ENCODE measurements at places on chromosomes 12 and 14.

- DNase-seq: peak; percentile 30
Observed at GRCh38 chr14:25868521-25869314, 729.1 kb downstream of the NOVA1 start.

- no peak for DNase-seq
Observed at GRCh38 chr14:85675957-85676356, 146.0 kb downstream of the FLRT2 start.

DNA sequence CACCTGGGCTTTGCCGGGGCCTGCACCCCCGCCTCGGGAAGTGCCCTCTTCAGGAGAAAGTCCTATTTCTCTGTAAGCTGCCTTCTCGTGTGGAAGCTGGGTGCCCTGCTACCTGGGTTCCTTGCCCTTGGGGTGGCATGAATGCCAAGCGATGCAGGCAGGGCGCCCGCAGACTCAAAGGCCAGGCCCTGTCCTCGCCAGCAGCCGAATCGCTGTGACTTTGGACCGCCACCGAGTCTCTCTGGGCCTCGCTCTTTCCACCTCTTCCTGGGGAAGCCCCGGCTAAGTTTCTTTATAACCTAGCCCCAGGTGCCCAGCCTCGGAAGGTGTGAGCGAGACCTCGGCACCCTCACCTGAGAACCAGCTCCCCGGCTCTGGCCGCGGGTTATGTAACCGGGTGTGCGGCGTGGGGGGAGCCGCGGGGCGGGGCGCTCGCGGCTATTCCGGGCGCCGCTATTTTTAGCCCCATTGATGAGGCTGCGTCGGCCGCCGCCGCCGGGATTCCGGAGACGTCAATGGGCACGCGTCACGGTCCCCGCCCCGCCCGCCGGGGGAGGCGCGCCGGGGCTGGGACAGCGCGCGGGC is 14.6 kb upstream of the NR4A1 start:
- DNase-seq: no peak

- DNase-seq: no peak
Observed at GRCh38 chr12:119168721-119169120, 10.0 kb upstream of the HSPB8 start.

- peak; percentile 73 for DNase-seq
Observed at GRCh38 chr12:2057041-2057794, 4.4 kb downstream of the CACNA1C start.

GRCh38 chr12:114420944-114421335 is 15.0 kb upstream of the TBX5 start:
- no peak for DNase-seq

- DNase-seq: no peak
Observed at GRCh38 chr12:51809193-51809592, 39.3 kb downstream of the FIGNL2 start.

GRCh38 chr12:106309671-106310505 is 7.4 kb downstream of the TCP11L2 start:
- DNase-seq: no peak

- DNase-seq: no peak
Observed at GRCh38 chr12:51773145-51773869, 75.2 kb downstream of the FIGNL2 start.

DNA sequence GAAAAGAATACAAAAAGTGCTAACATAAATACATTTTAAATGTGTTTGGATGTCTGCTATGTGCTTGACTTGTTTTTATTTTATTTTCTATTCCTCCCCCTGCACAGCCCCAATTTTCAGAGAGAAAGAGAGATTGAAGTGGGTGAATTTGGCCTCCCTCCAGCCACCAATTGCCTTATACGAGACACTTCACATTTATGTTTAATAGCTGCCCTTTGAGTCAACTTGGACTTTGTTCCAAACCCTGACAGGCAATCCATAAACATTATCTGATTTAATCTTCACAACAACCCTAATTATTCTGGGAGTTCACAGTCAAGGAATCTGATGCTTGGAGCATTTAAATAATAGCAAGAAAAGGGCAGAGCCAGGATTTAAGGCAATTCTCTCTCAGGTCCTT is 161.7 kb downstream of the SLC15A4 start:
- DNase-seq: no peak

GRCh38 chr12:31626270-31626995 is 33.1 kb upstream of the ETFBKMT start:
- no peak for DNase-seq

DNA sequence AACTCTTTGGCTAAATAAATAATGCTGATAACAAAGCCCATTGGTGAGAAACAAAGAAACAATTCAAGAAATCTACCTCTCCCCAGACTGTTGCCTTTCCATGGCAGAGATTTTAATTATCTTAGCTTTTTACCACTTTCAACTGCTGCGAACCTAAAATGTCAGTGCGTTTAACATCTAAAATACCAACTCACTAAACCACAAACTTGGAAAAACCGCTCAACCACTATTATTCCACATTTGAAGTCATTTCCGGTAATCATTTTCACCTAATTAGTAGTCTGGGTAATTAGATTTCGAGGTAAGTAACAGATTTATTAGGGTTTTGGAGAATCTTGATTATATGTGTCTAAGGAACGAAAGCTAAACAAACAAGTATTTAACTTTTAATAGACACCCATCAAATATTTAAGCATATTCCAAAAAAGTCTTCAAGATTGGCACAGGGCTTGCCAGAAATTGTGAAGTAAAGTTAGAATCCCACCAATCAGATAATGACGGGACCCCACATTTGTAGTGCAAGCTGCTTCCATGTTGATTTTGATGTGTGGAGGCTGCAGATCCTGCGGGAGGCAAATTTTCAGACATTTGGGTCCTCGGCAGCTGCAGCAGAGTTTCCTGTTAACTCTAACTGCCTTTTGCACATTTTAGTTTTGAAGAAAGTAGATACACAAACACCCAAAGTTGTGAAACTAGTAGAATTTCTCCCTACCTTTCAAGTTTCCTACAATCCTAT is 4.1 kb downstream of the OTX2 start:
- no peak for DNase-seq

- DNase-seq: no peak
Observed at GRCh38 chr12:49543914-49544815, 5.3 kb downstream of the KCNH3 start.

- DNase-seq: no peak
Observed at GRCh38 chr12:76674669-76675315, 89.1 kb upstream of the ZDHHC17 start.

GRCh38 chr12:113974006-113974405 is 7.9 kb upstream of the RBM19 start:
- DNase-seq: no peak

DNA sequence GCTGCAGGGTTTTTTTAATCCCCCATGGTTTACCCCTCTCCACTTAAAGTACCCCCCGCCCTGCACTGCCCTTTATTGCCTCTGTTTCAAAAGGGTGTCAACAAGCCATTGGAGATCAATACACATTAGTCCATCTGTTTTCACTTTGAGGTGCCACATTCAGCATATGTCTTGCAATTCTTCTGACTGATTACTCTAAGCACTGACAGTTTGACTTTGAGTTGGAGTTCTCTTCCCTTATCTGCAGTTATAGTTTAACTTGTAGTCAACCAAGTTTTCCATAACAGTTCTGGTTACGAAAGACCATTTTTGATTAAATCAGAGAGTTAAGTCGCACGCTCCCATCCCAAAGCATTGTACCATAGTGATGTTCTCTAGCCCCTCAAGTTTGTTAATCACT is 260.8 kb upstream of the TBX3 start:
- DNase-seq: no peak

DNA sequence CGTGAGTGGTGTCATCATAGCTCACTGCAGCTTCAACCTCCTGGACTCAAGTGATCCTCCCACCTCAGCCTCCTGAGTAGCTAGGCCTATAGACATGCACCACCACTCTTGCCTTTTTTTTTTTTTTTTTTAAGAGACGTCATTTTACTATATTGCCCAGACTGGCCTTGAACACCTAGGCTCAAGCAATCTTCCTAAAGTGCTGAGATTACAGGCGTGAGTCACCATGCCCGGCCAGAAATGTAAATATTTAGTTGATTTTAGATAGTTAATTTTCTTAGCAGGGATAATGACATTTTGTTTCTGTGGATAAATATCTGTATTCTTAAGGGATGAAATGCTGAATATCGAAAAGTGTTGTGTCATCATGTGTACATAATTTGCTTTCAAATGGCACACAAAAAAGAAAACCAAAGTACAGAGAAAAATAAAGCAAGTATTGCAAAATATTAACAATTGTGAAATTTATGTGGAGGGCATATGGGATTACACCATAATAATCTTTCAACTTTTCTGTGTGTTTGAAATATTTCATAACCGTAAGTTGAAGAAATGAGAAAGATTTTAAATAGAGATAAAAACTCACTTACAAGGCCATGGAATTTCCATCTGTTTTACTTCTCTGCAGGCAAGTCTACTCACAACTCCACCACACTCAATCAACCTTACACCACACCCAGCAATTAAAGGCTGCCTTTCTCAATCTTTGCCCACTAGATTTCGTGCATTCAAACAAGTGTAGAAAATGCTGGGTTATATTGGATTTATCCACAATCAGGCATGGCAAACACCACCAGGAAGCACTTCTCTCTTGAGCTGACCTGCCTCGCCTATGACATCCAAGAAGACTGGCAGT is 93.7 kb downstream of the SPTSSA start:
- DNase-seq: no peak

DNA sequence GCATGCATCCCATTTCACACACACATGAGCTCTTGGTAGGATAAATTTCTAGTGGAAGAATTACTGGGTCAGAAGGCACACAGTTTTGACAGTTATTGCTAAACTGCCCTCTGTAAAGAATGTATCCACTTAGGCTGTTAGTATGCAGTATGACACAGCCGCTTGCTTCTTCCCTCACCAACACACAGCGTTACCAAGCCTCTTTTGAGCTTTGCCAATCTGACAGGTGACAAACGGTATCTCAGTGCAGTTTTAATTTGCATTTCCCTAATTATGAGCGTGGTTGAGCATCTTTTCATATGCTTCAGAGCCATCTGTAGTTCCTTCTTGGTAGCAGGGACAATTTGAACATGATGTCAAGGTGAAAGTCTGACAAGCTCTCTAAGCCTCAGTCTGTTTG is 42.9 kb downstream of the HRK start:
- DNase-seq: no peak

GRCh38 chr14:93430315-93431035 is at the start of gene UNC79:
TSS of gene UNC79 (plus strand) at chr14:93430939. CDS start at chr14:93431030, 91 bp downstream.
- DNase-seq: peak; percentile 52

- no peak for DNase-seq
Observed at GRCh38 chr12:83265808-83266207, 579.1 kb downstream of the TMTC2 start.

DNA sequence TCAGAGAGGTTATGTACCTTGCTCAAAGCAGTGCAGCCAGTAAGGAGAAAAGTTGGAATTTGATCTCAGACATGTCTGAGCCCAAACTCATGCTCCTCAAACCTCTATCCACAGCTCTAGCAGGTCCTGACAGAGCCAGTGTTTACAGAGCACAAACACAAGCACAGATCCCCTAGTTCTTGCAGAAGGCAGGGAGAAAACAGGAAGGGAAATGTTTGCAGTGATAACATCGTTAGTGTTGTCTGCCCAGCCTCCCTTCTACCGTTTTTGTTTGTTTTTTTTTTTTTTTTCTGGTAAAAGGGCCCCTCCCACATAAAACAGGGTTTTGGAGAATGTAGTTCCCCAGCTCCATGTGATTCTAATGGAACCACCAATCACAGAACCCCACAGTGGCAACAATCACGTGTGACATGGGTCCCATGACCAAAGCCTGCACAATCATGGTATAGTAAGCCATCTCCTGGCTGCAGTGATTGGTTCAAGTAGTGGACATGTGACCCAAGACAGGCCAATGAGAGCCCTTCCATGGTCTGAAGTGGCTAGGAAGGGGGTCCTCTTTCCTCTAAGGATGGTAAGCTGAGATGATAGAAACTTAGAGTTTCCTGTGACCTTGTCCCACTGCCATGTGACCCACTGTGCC is 513.4 kb downstream of the MED13L start:
- DNase-seq: no peak

DNA sequence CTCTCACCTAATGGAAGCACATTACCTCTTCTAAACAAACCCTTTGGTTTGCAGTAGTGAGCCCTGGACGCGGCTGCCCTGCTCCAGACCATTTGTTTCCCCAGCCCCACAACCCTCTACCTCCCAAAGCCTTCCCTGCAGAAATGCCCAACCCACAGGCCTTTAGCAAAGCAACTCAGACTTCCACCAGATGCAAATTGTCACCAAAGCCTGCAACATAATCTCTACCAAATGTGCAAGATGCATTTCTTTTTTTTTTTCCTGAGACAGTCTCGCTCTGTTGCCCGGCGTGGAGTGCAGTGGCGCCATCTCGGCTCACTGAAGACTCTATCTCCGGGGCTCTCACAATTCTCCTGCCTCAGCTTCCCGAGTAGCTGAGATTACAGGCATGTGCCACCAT is 56.2 kb downstream of the VWF start:
- DNase-seq: no peak

DNA sequence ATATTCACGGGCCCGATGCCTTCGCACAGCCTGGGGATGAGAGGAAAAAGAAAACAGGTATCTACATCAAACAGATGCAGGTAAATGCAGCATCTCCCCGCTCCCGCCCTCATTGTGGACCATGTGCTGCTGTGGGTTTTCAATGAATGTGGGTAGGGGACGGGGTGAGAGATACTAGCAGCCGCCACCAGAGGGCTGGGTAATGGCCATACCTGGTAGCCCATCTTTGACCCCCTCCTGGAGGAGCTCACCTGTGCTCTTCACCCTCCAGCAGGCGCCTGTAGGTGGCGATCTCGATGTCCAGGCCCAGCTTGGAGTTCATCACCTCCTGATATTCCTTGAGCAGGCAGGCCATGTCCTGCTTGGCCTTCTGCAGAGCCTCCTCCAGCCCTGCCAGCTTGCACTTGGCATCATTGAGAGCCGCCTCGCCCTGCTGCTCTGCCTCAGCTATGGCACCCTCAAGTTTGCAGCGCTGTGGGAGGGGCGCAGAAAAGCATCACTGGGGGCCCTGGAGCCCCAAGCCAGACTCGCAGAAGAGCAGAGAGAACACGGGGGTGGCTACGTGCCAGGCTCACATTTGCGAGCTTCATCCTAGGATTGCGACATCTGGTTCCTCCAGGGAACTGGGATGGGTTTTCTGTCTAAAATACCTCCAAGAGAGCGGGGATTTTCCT is 10.2 kb downstream of the KRT82 start:
- DNase-seq: peak; percentile 77

- no peak for DNase-seq
Observed at GRCh38 chr14:74478996-74479635, 14.0 kb downstream of the NPC2 start.
